ENCODE measurements at places on chromosomes 2 and 18. TPM values are rescaled to one million over a fixed set of nuclear protein-coding genes. Genes with fewer than 3 reads are reported as not detected.

DNA sequence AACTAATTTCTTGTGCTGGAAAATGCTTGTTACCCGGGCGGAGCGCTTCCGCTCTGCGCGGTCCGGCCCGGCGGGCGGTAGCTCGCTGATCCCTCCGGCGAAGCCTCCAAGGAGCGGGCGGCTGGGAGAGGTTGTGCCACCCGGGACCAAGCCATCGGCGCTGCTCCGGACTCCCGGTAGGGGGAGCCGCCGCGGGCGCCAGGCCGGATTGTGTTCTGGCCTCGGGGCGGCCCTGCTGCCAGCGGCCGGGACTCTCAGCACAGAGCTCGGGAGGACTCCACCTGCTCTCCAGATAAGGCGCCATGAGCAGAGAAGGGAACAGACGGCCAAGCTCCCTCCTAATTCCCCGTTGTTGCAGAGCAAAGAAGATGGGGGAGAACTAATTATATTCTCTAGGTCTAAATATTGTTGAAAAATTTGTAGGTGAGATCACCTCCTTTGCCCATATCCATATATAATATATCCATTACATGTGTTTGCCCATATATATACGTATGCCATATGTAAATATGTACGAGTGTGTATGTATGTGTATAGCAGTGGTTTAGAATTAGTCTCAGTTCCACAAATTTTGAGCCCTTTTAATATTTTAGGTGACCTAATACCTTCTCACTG, 13.8 kb upstream of the SATB2 start:
- no peak for DNase-seq

The TNFAIP6 gene
- not detected for polyA plus RNA-seq

The DLX1 gene
- not detected for polyA plus RNA-seq

- DNase-seq = no peak
Measured at GRCh38 chr18:70296289-70296688, 7.4 kb downstream of the SOCS6 start.

GRCh38 chr2:100292022-100292580, 30.2 kb downstream of the LONRF2 start:
- DNase-seq = no peak

The SPP2 gene
- polyA plus RNA-seq = not detected

- no peak for DNase-seq
Measured at GRCh38 chr2:181552808-181553207, 95.6 kb downstream of the ITGA4 start.

- no peak for DNase-seq
Measured at GRCh38 chr2:212814941-212815340, 276.3 kb upstream of the ERBB4 start.

The DOK6 gene
- not detected for polyA plus RNA-seq

The ZNF142 gene
- polyA plus RNA-seq = 7.7 TPM

DNA sequence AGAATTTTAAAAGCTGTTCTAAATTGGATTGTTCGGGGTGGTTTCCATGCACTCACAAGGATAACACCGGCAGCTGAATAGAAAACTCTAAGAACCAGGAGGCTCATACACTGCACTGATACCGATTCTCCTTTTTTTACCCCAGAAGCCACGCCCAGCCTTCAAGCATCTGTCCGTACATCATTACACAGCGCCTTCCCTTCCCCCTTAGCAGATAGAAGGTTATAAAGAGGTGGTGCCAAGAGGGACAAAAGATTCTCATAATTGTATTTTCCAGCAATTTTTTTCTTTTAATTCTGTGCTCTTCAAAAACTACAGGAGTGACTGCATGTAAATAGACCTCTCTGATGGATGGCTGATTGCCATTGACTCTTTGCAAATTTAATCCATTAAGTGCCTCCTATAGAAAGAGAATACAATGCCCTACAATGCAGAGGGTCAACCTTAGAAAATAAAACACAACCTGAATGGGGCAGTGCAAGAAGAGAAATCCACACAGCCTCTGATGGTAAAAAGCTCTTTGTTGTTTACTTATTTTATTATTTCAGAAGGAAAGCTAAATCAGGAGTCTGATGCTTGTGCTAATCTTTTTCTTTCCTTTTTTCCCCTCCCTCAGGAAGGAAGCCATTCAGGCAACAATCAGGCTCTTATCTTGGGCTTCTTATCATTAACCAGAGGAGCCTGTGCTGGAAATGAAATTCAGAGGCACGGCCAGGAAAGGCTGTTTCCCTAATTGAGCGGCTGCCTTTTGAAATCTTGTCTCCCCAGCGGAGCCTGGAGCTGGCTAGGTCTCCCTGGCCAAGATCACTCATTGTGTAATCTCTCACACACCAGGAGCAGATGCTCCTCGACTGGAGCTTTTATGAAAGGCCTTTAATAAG, 198.9 kb upstream of the NABP1 start:
- no peak for DNase-seq

All from naive B cell (primary cell).